GM06990 (cell line): ENCODE measurements at places on chromosomes 7 and 10.
A peak's percentile ranks its signal among the peaks of the same experiment; 100 is the strongest.

GRCh38 chr7:11239316-11239715 is 265.6 kb downstream of the PHF14 start:
- DNase-seq = no peak

GRCh38 chr10:50625649-50626132 is 1.9 kb upstream of the SGMS1 start:
- no peak for DNase-seq

- DNase-seq = peak; percentile 13
Measured at GRCh38 chr7:6228361-6229229, 43.8 kb downstream of the CYTH3 start.

GRCh38 chr10:80500572-80501380 is 36.9 kb upstream of the SH2D4B start:
- peak; percentile 60 for DNase-seq

DNA sequence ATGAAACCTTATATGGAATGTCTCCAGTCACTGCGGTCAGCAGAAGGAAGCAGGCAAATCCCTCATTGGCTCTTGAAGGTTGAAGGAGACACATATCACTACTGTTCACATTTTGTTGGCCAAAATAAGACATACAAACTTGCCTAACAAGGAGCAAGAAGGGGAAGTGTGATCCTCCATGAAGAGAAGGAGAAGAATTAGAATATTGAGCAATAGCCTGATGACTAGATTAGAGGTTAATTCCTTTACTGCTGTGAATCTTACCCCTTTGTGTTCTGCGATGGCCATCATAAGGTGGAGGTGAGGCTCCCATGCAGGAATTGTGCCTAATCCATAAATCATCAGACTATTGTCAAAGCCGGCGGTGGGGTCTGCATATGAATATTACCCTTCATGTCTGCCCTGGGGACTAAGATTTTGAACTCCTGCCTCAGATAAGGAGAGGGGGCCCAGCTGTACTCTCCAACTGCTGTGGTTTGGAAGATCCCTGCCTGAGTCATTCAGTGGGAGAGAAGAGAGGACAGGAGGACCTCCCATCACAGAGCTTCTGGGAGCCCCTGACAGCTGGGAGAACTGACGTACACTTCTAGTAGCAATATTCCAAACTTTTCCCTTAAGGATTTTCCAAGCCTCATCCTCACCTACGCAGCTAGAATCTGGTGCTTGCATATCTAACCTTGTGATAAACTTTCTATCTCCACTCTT is 398.5 kb downstream of the REEP3 start:
- no peak for DNase-seq

GRCh38 chr10:68526634-68527307 is 552 bp downstream of the SLC25A16 start:
- DNase-seq = no peak

DNA sequence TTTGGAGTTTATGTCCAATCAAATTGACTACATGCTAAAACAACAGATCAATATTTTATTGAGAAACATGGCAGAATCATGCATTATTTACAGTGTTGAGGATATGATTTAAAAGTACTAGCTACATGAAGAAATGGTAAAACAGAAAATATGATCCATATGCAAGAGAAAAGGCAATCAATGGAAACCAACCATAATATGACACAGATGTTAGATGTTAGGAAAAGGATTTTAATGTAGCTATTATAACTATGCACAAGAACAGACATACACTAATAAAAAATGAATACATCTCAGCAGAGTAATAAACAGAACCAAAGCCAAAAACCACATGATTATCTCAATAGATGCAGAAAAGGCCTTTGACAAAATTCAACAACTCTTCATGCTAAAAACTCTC is 166.2 kb upstream of the CACNA2D1 start:
- no peak for DNase-seq

DNA sequence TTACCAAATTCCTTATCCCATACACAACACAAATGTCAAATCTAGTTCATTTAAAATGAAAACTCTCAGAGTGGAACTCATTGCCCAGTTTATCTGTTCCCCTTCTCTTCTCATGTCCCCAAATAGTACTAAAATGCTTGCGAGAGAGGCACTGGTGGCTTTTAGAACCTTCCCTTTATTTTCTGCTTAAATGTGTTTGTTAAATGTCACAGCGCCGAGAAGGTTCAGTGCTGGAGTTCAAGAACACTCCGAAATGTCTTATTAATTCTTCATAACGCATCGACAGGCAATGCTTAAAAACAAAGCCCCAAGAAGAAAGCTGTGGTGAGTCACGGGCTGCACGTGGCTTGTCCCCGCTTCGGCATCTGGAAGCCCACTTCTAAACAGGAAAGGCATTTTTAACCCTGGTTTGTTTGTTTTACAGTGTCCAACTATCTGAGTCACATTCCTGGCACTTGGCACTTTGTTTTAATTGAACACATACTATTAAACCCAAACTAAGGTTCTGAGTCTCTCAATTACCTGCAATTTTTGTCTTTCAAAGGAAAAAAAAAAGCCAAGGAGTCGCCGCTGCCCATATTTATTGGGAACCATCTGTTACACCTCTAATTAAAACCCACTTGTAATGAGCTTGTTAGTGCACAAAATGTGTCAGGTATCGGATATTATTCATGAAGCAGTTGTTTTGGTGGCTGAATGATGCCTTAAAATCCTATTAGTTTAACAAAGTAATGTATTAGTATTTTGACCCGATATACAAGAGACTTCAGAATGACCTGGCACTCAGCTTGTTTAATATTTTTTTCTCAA is 49.9 kb upstream of the MGMT start:
- no peak for DNase-seq

- no peak for DNase-seq
Measured at GRCh38 chr7:128172963-128173362, 68.1 kb upstream of the LEP start.

DNA sequence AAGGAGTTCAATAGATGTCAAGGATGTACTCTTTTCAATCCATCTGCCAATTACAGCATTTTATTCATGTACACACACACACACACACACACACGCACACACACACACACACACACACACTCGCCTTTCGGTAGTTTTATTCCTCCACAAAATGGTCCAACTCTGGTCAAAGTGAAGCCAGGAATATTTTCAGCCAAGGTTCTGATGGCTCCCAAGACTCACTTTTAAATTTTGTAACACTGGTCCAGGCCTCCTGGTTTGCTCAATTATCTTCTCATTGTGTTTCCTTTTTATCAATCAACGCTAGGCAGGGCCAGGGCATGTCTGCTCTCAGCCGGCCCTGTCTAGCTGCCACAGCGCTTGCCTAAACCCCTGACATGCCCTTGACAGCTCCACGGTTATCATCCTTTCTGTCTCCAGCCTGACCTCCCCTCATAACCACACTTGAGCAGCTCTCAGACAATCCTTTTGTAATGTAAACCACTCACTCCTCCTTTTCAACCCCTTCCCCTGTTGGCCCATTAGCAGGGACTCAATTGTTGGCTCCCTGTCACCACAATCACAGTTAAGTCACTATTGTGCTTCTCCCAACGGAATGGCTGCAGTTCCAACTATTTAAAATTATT is 115.1 kb downstream of the ICA1 start:
- DNase-seq = no peak

DNA sequence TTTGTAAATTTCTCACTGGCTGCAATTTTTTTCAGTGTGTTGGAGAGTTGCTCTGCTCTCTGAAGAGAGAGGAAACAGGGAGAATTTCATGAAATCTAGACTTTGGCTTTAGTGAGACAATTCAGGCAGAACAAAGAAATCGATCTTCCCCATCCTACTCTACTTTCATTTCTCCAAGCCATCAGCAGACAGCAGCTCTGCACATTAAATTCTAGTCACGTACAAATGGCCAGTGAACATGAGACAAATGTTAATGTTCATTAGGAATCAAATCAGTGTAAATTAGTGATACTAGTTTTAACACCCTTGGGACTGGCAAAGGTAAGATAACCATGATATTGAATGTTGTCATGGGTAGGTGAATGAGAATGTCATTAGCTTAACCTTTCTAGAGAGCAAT is 140.8 kb downstream of the ANLN start:
- DNase-seq = no peak

- DNase-seq = no peak
Measured at GRCh38 chr10:47051741-47052238, 140.6 kb downstream of the PTPN20 start.

DNA sequence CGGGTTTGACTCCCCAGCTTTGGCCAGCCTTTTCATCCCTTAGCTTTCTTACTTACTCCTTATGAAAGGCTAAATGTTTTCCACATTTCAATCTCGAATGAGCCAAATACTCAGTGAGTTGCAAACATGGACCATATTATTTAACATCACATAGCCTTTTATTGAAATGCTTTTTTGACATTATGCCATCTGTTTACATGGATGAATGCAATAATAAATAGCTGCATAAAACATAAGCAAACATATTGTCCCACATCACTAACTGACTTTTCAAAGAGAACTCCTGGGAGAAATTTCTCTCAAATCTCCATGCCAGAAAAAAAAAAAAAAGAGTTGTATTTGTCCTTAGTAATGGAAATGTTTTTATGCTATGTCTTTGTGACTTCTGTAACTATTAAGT is 134.9 kb downstream of the LSMEM1 start:
- no peak for DNase-seq

DNA sequence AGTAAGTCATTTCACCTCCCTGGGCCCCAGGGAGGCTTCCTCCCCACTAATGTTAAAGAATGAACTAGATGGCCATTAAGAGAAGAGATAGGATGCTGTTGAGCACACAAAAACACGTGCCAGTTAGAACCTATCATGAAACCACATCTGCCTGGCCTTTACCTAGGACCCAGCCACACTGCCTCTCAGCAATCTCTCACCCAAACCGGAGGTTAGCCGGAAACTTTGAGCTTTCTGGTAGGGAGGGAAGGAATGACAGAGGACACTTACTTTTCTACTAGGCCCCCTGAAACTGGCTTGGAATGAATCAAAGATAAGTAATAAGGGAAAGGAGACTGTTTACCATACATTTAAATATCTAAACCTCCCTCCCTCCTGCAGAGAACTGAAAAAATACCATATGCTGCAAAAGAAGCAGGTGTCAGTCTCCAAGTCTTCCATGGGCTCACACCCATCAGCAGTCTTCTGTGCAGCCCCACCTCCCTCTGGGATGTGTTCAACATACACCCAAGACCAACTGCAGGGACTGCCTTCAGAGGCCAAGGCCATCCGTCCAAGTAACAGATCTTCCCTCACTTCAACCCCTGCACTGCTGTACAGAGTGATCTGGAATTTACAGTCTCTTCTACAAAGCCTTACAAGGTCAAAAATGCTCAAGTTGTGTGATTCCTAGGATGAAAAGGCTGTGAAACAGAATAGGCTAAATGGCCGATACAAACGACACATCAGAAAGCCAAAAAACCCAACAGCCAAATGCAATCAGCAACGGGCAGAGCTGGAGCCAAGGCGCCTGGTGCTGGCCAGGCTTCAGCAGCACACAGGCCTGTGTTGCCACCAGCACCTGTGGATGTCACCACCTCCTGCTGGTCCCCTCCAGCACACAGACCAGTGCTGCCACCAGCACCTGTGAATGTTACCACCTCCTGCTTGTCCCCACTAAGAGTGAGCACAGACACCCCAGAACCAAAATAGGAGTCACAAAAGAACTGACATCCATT is 42.4 kb downstream of the SORBS1 start:
- DNase-seq = no peak
